NCI-H2029 (cell line): ENCODE measurements at places on chromosomes 7 and 10.

GRCh38 chr10:3034616-3035015 is 32.7 kb upstream of the PFKP start:
- no peak for DNase-seq

DNA sequence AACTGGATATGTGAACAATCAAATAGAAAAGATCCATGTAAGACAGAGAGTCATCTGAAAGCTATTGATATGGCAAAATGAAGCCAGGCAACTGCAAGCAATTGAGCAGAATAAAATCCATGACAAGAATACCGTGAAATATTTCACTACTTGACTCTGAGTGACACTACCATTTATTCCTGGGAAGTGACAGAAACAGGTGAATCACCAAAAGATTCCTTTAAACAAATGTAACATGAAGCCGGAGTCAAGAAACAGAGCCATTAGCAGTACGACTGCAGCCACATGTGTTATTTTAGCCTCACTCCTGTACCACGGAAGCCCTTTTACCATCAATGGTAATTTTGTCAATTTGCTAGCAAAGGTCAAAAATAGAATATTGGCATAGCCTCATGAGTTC is 197.7 kb upstream of the POT1 start:
- no peak for DNase-seq

GRCh38 chr7:87220026-87220733 is 648 bp upstream of the TMEM243 start:
- peak; percentile 75 for DNase-seq

DNA sequence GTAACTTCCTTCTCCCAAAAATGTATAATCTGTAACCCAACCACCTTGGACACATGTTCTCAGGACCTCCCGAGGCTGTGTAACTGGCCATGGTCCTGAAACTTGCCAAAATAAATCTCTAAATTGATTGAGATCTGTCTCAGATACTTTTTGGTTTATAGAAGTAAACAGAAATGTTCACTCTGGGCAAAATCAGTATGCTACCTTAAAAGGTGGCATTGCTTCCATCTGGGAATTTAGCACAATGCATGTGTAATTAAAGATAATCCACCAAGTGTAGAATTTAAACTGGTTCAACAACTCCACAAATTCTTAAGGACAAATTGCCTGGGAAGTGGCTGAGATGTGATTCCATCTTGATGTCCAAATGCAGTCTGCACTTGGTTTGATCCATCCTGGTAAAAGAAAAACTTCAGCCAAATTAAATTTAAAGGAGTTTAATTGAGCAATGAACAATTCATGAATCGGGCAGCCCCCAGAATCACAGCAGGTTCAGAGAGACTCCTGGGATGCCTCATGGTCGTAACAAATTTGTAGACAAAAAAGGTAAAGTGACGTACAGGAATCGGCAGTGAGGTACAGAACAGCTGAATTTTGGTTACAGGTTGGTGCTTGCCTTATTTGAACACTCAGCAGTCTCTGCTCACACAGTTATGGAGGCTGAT is 102.6 kb upstream of the PFKP start:
- no peak for DNase-seq

DNA sequence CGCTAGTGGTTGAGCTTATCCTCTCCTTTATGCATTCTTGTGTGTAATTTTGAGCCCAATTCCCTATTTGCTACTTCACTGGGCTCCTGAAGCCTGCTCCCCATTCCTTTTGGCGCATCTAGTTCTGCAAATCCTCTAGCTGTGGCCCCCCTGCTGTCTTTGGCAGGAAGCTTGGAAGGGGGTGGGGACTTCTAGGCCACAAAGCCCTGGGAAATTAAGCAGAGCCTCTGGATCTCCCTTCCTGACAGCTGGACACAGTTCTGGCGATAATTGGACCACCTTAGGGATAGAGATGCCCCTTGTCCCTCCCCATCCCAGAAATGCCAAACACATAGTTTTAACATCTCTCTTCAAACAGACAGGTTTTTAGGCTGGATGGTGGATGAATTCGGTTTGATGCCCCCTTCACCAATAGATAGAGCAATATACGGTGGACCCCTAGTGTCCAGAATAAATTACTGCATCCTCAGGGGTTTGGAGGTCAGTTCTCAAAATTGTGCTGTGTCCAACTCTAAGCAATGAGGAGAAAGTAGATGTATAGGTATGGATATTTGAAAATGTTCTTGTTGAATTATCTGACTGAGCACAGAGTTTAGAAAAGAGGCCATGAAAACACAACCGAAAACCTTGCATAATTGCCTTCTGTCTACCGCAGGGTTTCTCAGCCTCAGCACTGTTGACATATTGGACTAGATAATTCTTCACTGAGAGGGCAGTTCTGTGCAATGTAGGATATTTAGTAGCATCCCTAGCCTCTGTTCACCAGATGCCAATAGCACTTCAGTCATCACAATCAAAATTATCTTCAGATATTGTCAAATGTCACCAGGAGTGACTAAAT is 75.5 kb downstream of the PAPSS2 start:
- DNase-seq = no peak

DNA sequence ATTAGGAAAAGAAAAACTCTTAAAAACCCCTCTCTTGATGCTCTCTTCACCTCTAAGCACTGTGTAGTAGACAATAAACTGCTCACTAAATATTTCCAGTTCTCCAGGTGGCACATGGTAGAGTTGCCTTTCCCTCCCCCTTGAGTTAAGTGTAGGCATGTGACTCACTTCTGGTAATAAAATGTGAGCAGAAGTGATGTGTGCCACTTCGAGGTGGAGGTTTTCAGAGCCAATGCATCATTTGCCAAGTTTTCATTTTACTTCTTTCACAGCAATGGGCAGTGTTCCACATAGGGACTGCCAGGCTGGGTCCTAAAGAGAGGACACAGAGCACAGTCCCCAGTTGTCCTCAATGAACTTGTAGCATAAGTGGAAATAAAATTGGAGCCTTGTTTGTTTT is 131.6 kb upstream of the NPY start:
- DNase-seq = no peak

DNA sequence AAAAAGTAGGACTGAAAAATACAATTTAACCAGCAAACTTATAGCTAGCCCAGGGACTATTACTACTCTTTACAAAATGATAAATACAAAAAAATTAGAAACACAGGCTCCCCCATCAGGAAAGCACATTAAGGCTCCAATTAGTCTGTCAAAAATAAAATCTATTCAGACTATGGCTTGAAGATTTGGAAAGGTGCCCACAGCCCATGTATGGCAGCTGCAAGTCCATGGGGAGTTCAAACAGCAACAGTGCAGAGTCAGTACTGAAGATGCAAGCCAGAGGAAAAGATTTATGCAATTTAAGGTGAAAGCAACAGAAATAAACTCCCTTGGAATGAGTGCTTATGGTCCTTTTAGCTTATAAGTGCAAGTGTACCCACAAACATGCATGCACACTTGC is 29.7 kb downstream of the IMMP2L start:
- no peak for DNase-seq

- no peak for DNase-seq
Measured at GRCh38 chr7:142539901-142540300, 209.4 kb upstream of the PRSS1 start.

- no peak for DNase-seq
Measured at GRCh38 chr10:28938745-28939144, 261.4 kb downstream of the BAMBI start.

DNA sequence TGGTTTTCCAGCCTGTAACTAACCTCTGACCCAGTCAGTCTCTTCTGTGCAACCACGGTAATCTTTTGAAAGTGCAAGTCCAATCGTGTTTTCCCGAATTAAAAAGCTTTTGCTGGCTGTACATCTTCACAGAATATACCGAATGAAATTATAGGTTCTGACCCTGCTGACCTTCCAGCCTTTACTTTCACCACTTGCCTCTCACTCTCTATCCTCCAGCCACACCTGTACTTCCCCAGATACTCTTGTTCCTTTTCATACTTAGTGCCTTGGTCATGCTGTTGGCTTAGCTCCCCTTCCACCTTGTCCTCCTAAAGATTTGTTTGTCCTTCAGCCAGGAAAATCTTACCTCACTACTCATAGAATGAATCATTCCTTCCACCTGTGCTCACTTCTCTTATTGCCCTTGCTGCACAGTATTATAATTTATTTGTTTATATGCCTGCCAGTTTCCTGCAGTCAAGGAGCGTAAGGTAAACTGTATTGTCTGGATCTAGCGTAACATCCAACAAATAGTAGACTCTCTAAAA is 2.3 kb upstream of the PNPLA8 start:
- peak; percentile 65 for DNase-seq

DNA sequence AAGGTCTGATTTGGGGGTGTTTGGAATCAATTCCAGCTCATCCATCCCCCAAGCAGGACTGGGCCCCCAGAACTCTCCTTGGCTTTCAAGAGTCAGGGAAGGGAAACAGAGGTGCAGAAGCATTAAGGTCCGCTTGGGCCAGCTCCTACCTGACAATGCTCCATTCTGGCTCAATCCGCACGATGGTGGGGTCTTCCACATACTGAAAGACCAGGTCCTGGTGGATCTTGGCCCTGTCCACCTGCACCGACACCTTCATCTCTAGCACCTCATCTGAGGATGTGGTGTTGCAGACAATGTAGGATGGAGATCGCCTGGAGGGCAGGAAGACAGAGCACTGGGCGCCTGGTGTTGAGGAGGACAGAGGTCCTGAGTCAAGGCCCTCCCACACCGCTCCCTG is 391.1 kb downstream of the PLXNA4 start:
- DNase-seq = no peak

DNA sequence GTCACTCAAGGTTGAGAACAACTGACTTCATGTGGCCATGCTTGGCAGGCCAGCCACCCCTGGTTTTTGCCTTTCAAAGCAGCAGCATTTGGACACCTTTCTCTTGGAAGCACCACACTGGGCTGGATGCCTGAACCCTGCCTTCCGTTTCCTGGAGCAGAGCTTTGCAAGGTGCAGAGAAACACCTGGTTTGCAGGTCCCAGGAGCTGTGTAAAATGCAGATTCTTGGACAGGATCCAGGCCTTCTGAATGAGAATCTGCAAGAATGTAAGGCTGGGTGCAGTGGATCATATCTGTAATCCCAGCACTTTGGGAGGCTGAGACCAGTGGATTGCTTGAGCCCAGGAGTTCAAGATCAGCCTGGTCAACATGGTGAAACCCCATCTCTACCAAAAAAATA is 18.0 kb upstream of the DUSP5 start:
- peak; percentile 9 for DNase-seq

DNA sequence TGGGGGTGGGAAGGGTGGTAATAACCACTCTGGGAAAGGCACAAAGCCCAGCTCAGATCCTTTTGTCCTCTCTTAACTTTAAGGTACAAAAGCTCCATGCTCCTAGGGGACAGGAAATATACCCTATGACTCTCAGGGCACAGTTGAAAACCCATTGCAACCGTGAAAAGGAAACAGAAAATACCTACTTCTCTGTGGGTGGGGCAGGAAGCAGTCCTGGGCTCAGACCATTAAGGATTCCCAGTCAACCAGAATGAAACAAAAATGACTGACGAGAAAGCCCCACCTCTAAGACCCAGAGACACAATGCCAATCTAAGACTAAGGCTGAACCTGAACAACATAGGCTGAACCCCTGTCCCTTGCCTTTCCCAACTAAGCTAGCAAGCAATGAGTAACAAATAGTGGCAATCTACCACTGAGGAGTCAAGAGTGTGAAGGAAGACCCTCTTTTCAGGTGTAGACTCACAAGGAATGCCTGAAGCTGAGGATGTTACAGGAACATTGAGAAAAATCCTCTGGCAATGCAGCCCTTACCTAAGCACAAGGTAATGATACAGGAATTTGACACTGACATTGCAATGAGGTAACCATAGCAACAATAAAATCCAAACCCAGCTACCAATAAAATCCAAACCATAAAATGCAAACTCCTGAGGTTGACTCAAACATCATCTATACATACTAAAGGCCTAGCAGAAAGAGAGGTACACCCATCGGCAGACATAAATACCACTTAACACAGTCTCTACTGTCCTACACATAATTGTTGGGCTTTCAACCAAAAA is 380.1 kb downstream of the HPSE2 start:
- DNase-seq = no peak

GRCh38 chr10:103759100-103759781 is 96.1 kb downstream of the SH3PXD2A start:
- no peak for DNase-seq

GRCh38 chr10:86481761-86482160 is 39.8 kb downstream of the WAPL start:
- DNase-seq = no peak

- no peak for DNase-seq
Measured at GRCh38 chr7:1085910-1086421, 1.9 kb upstream of the GPER1 start.

DNA sequence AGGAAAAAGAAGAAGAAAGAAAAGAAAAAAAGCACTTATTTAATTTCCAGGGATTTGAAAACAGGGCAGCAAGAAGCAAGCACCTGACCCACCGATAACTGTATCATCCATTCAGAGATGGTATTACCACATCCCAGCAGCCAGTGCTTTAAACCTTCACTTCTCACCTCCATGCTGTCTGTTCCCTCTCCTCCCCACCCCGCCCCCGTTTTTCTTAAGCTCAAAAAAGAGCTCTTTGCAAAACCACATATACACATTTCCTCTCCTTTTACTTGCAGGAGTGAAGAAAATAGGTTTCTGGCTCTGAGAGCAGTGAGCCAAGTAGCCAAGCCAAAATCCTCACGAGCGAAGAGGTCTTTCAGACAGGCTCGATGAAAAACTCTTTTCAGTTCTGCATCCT is 2.2 kb downstream of the STOX1 start:
- no peak for DNase-seq

DNA sequence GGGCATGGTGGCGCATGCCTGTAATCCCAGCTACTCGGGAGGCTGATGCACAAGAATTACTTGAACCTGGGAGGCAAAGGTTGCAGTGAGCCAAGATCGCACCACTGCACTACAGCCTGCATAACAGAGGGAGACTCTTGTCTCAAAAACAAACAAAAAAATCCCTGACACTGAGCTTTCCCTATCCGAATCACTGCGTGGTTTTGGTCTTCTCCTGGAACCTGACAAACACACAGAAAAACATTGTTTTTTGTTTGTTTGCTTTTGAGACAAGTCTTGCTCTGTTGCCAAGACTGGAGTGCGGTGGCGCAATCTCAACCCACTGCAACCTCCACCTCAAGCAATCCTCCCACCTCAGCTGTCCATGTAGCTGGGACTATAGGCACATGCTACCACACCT is 50.4 kb upstream of the PTPRN2 start:
- peak; percentile 67 for DNase-seq

DNA sequence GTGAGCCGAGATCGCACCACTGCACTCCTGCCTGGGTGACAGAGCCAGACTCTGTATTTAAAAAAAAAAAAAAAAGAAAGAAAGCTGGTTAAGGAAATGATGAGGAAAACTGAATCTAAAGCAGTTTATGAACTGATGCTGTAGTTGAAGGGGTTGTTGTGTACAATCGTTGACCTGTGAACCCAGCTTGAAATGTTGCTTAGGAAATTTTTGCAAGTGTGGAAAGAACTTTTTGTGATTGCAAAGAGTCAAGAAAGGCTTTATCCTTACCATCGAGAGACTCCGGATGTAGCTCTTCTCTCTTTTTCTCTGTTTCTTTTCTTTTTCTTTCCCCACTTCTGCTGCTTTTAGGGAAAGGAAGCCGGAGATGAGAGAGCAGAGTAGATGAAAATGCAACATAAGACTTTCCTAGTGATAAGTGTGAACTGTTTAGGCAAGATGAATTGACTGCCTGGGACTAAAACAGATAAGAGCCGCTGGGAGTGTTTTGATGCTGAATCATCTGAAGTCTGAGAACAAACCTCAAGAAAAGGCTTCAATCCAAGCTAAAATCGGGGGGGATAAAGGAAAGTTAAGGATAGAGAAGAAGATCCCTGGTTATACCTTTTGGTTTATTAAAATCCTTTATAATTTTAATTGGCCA is 69.0 kb downstream of the TAF3 start:
- no peak for DNase-seq

- DNase-seq = no peak
Measured at GRCh38 chr10:4332764-4333458, 493.1 kb upstream of the AKR1E2 start.

GRCh38 chr7:74017125-74017524 is 10.8 kb upstream of the ELN start:
- DNase-seq = no peak
